ENCODE measurements at places on chromosomes 5 and 9. TPM values are rescaled to one million over a fixed set of nuclear protein-coding genes. Genes with fewer than 3 reads are reported as not detected.
A peak's percentile ranks its signal among the peaks of the same experiment; 100 is the strongest.

Gene CYLC2
- polyA plus RNA-seq, result not detected

- H3K4me3 ChIP-seq, result no peak overlapping the region
- H3K27ac ChIP-seq, result no peak overlapping the region
- H3K27me3 ChIP-seq, result no peaks in the 10 kb centered on the region
- no peak for DNase-seq
- no peaks in the 10 kb centered on the region for H3K36me3 ChIP-seq
These were observed 36.4 kb downstream of the GDNF start for GRCh38 chr5:37803487-37803886.

DNA sequence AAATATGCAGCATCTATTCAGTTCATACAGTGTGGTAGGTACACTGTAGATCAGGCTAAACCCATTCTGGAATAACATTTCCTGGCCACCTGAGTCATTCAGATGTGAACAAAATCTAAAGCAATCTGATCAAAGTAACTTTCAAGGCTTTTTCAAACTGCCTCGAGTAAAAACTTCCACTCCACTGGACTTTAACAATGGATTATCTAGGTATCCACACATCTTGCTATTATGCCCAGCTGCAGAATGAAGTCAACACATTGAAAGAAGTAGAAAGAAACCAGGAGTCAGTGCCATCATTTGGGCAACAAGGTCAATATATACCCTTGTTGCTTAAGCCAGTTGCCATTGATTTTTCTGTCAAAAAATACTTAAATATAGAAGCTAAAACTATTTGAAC is 1352.6 kb upstream of the NUDT12 start:
- no peak overlapping the region for H3K27ac ChIP-seq
- DNase-seq, result no peak
- no peak overlapping the region for H3K4me3 ChIP-seq
- no peaks in the 10 kb centered on the region for H3K36me3 ChIP-seq
- H3K4me1 ChIP-seq, result no peaks in the 10 kb centered on the region
- no peaks in the 10 kb centered on the region for H3K27me3 ChIP-seq

- H3K27ac ChIP-seq, result no peak overlapping the region
- no peaks in the 10 kb centered on the region for H3K36me3 ChIP-seq
- H3K27me3 ChIP-seq, result no peaks in the 10 kb centered on the region
- H3K4me1 ChIP-seq, result no peaks in the 10 kb centered on the region
- no peak for DNase-seq
- H3K4me3 ChIP-seq, result no peak overlapping the region
These were observed 107.2 kb upstream of the CKMT2 start for GRCh38 chr5:81125959-81126358.

DNA sequence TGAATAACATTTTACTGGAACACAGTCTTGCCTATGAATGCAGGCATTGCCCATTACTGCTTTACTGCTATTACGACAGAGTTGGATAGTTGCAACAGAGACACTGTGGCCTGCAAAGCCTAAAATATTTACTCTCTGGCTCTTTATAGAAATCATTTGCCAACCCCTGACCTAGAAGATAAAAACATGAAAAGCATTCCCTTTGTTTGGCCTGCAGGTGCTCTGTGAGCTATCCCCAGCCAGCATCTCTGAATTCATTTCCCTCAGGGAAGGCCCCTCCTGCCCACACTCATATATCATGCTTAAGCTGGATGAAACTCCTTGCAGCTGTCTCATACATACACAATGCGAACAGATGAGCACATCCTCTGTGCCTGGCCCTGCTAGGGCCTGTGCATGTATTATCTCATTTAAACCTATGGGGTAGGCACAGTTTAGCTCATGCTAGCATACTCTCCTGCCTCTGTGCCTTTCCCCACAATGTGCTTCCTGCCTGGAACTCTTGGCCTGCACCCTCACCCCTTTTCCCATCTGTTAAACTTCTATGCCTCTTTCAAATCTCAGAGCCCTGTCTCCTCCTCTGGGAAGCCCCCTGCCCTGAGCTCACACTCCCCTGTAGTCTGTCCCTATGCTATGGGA is 193.1 kb downstream of the PAX5 start:
- H3K27ac ChIP-seq, result no peak overlapping the region
- H3K36me3 ChIP-seq, result no peaks in the 10 kb centered on the region

Gene SPINK13
- polyA plus RNA-seq, result 0.59 TPM

GRCh38 chr5:142325725-142326479 is 1.1 kb upstream of the SPRY4 start:
- DNase-seq, result peak; percentile 41
- no peak overlapping the region for H3K27ac ChIP-seq
- no peaks in the 10 kb centered on the region for H3K27me3 ChIP-seq
- peaks cover 21% of the 10 kb centered on the region for H3K4me1 ChIP-seq

DNA sequence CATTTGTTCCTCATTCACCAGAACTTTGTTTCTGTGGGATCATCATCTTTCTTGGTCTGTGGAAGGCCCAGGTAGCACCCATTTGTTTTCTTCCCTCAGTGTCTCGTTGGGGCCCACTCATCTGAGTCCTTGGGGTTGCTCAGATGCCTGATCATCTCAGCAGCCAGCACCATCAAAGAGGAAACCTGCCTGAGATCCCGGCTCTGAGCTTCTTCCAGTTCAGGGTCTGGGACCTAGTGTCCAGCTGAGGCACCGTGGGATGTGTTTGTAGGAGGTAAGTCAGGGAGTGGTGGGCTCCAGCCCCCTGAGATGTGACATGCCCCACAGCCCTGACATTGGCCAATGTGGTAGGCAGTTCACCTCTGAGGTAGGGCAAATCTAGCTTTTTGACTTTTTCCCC is 9.4 kb upstream of the CD180 start:
- no peaks in the 10 kb centered on the region for H3K4me1 ChIP-seq
- H3K4me3 ChIP-seq, result no peak overlapping the region
- no peaks in the 10 kb centered on the region for H3K27me3 ChIP-seq
- no peaks in the 10 kb centered on the region for H3K36me3 ChIP-seq
- DNase-seq, result no peak

DNA sequence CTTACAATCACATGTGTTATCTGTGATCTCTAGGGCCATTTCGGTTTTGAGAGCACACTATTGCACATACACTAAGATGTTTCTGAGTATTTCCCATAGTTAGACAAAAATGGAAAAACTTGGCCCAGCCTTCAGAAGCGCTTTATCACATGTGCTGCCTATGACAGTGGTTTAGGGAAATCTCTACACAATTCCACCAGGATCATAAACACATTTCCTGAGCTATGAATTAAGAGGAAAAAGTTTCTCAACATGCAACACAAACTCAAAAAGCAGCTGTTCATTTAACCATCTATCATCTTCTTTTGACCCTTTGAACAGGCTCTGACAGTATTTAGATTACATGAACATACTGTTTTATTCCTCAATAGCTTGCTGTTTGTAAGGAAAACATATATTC is 15.1 kb downstream of the FGF1 start:
- no peak overlapping the region for H3K27ac ChIP-seq
- H3K27me3 ChIP-seq, result no peaks in the 10 kb centered on the region
- DNase-seq, result no peak
- H3K36me3 ChIP-seq, result no peaks in the 10 kb centered on the region

GRCh38 chr5:96527768-96528661 is 95.0 kb upstream of the PCSK1 start:
- no peaks in the 10 kb centered on the region for H3K4me1 ChIP-seq
- H3K36me3 ChIP-seq, result no peaks in the 10 kb centered on the region
- no peak for DNase-seq

Gene NR5A1
- polyA plus RNA-seq, result not detected

GRCh38 chr9:137435980-137436760 is 5.0 kb downstream of the ENTPD8 start:
- no peaks in the 10 kb centered on the region for H3K4me1 ChIP-seq
- DNase-seq, result peak; percentile 91
- no peaks in the 10 kb centered on the region for H3K27me3 ChIP-seq
- H3K36me3 ChIP-seq, result no peaks in the 10 kb centered on the region
- H3K4me3 ChIP-seq, result no peak overlapping the region

GRCh38 chr5:173689737-173690360 is 73.4 kb upstream of the BOD1 start:
- H3K36me3 ChIP-seq, result no peaks in the 10 kb centered on the region
- H3K27ac ChIP-seq, result no peak overlapping the region
- peaks cover 4% of the 10 kb centered on the region for H3K4me1 ChIP-seq
- no peaks in the 10 kb centered on the region for H3K27me3 ChIP-seq

GRCh38 chr5:149466457-149466972 is 84.7 kb downstream of the CSNK1A1 start:
- H3K27me3 ChIP-seq, result no peaks in the 10 kb centered on the region
- H3K4me3 ChIP-seq, result no peak overlapping the region
- H3K4me1 ChIP-seq, result peaks cover 13% of the 10 kb centered on the region
- no peaks in the 10 kb centered on the region for H3K36me3 ChIP-seq

Gene AQP3
- 7.2 TPM for polyA plus RNA-seq

DNA sequence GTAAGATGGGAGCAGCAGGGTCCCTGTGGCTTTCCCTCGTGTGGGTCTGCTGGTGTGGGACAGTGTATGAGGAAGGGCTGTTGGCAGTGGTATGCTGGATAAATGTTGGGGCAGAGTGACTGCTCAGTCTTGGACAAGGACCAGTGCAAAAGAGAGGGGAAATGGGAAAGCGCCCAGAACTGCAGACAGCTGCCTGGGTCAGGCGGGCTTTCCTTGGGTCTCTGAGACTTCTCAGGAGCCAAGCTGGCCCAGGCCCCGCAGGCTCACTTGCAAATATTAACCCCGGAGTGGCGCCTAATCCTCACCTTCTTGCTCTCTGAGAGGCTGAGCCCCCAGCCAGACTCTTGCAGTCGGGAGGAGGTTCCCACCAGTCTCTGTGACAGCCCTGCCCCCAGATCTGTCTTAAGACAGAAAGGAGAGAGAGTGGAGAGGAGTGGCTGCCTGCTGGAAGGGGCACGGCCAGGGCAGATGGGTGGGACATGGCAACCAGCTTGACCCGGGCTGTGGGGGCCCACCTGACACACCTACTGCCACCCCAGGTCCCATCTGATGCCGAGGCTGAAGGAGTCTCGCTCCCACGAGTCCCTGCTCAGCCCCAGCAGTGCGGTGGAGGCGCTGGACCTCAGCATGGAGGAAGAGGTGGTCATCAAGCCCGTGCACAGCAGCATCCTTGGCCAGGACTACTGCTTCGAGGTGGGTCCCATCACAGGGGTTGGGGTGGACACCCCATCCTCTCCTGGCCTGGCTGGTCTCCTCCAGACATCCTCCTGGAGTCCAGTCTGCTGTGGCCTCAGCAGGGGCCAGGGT is 105.2 kb downstream of the DAB2IP start:
- H3K27me3 ChIP-seq, result no peaks in the 10 kb centered on the region
- no peak overlapping the region for H3K4me3 ChIP-seq
- H3K4me1 ChIP-seq, result no peaks in the 10 kb centered on the region
- peaks cover 16% of the 10 kb centered on the region for H3K36me3 ChIP-seq
- H3K27ac ChIP-seq, result no peak overlapping the region
- no peak for DNase-seq

Data from cardiac muscle cell (in vitro differentiated cells and primary cell).